Stimulated activated CD8-positive, alpha-beta memory T cell treated with anti-CD3 and anti-CD28 coated beads, Interleukin-4, amount 100 ng/mL, for 4 hours (primary cell): ENCODE measurements at places on chromosomes 12 and 14.

DNA sequence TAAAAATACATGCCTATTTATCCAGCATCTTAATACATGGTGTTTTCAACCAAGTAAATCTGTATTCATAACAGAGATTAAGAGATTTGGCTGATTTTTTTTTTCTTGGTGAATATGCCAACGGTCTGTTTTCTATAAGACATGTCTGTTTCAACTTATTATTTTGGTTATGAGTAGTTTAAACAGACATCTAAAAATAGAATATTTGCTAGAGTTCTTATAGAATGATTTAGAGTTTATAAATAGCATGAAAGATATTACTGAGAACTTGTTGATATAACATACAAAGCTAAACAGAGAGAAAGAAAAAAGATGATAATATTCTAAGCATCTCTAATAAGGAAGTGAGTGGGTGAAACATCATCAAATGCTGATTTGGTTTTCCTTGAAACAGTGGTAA, 199.9 kb downstream of the CCDC91 start:
- no peak for DNase-seq

GRCh38 chr14:89911010-89911919, 43.3 kb downstream of the EFCAB11 start:
- DNase-seq, result no peak

DNA sequence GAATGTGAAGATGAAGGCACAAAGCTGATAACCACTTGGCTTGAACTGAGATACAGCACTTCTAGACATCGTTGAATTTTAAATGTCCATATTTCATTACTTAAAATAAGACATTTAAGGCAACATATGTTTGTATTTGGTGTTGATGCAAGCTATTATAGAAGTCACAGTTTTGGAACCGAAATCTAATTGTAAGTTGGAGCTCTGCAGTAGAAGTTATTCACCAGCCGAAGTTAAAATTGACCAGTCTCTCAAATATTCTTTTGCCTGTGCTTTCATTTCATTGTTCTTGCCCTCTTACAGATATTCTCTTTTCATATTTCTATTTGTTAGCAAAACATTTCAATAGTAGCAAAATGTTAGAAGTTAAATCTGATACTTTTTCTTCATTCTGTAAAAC, 332.7 kb downstream of the PDZRN4 start:
- no peak for DNase-seq

DNA sequence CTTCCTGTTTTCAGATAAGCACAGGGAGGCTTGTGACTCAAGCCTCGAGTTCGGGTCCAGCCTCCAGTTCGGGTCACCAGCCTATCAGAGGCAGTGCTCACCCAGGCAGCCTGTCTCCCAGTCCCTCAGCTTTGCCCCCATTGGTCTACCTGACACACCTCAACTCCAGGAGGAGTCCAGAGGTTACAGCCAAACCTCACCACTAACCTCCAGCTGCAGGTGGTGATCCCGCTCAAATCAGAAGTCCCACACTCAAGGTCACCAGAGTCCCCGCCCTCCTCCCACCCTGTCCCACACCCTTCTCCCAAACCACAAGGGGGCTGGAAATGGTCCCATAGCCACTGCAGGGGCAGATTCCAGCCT, 42.1 kb downstream of the KDM2B start:
- DNase-seq, result no peak

DNA sequence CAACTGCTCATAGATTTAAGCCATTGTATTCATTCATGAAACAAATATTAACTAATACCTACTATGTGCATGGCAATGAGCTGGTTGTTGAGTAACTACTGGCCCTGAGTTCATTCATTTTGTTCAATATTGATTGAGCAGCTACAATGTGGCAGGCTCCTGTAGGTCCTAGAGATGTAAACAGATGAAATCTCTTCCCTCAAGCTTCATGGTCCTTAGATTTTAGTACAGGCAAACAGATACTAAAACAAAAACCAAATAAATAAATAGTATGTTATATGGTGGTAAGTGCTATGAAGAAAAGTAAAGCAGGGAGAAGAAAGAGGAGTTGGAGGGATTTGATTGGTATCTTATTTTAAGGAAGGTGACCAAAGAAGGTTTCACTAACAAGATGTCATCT, 77.8 kb downstream of the RERG start:
- DNase-seq, result no peak

DNA sequence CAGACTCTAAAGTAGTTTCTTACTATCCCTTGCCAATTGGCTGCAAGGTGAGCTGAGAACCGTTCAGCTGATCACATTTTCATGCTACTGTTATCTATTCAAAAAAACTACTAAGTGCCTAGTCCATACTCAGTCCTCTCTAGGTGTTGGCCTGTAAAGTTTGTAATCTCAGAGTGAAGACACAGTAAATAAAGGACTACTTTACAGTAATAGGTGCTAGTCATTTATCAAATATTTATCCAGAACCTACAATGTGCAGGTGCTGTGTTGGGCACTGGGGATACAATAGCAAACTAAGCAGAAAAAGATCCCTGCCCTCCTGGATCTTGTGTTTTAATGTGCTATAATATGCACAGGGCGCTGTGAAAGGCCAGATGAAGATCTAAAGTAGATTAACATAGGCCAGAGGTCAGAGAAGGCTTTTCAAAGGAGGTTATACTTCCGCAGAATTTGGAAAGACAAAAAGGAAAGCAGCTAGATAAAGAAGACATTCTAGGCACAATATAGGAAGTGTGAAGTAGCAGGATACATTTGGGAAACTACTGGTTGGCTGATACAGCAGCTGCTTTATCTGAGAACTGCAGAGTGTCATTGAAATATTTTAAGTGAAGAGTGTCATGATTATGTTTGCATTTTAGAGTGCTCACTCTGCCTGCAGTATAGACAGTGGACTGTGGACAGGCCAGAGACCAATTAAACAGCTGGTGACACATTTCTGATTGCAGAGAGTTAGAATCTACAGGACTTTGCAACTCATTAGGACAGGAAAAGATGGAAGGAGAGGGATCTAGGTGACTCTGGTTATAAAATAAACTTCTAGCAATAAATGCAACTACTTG, 8.0 kb upstream of the ACTR10 start:
- no peak for DNase-seq

DNA sequence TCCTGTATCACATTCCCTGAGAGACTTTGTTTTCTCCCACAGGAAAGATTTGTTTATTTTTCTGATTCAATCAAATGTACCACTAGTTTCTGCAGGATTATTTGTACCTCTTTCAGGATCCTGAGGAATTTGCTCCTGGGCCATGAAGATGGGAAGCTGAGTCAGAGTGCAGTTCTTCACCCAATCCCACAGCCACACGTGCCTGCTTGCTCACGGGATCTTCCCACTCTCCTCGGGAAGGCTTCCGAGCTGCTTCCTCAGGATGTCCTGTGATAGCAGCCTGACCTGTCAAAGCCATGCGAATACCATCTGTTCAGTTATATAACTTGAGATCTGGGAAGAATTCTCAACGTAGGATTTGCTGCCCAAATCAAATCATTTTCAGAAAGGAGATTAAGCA, 41.8 kb upstream of the HIF1A start:
- no peak for DNase-seq

GRCh38 chr12:80745851-80746505, 29.3 kb downstream of the MYF5 start:
- DNase-seq, result no peak

- DNase-seq, result no peak
Measured at GRCh38 chr12:59164991-59165718, 244.9 kb upstream of the LRIG3 start.

GRCh38 chr12:13436696-13437391, 240.3 kb downstream of the EMP1 start:
- no peak for DNase-seq
